G401 (cell line): ENCODE measurements at places on chromosomes 4 and X. TPM values are rescaled to one million over a fixed set of nuclear protein-coding genes. Genes with fewer than 3 reads are reported as not detected.

DNA sequence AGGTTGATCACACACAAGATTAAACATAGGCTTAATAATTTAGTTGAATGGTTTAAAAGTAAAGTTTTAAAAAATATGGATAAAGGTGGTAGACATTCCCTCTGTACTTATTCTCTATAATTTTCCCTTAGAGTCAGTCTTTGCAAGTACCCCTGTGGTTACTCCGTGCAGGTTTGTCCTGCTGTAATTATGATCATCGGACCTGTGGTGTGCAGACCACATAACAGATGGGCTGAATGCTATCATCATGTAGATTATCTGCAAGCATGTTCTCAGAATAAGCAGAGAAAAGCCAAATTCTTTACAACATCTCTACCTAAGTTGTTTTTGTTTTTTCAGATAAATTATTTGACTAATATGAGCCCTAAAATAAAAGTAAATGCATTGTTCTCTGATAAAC, 146.8 kb downstream of the FSTL5 start:
- DNase-seq: peak; percentile 62

DNA sequence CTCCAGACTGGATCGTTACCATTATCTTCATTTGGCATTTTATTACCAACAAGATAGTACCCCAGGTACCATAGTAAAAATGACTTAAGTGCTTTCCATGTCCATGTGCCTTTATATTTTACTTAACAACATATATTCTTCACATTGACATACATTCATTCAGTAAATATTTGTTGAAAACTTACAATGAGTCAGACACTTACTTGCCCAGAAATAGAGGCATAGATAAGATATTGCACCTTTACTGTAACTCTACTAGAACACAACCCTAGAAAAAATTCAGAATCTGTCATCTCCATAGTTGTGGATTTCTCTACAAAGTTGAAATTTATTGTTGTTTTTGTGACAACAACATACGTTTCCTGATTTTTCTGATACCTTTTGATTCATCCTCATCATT, 640.6 kb downstream of the RPA4 start:
- no peak for DNase-seq

GRCh38 chrX:123085311-123085940, 98.7 kb upstream of the GRIA3 start:
- DNase-seq: no peak

- no peak for DNase-seq
Measured at GRCh38 chr4:95232358-95233156, 316.2 kb downstream of the UNC5C start.

DNA sequence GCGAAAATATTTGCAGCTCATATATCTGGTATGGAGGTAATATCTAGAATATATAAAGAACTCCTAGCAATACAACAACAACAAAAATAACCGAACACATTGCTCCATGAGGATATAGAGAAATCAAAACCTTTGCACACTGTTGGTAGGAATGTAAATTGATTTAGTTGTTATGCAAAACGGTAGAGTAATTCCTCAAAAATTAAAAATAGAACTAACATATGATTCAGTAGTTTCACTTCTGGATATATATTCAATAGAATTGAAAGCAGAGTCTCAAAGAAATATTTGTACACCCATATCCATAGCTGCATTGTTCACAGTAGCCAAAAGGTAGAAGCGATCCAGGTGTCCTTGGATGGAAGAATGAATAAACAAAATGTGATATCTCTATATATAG, 203.0 kb upstream of the CNKSR2 start:
- DNase-seq: no peak

GRCh38 chrX:12563121-12563520, 228.1 kb upstream of the PRPS2 start:
- no peak for DNase-seq

- DNase-seq: no peak
Measured at GRCh38 chrX:108163333-108164082, 71.9 kb downstream of the ATG4A start.

DNA sequence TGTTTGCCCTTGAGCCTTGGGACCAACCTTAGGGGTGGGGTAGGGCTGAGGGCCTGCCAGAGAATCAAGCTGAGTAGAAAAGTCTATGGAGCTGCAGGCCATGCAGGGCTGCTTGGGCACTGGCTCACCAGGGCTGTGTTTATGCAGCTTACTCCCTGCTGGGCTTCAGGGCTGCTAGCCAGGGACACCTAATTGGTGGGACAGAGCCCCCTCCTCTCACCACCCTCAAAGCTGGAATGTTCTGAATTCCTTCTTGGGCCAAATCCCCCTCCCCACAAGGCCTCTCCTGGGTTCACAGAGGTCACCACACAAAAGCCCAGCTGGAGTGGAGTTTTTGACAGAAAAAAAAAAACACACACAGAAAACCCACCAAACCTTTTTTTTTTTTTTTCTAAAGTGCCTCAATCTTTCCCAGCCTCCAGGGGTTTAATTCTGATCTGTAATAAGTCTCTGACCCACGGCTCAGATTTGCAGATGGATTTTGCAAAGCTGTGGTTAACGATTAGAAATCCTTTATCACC, at the start of gene CLDN2:
Gene CLDN2 (plus strand): TSS at position 471 of the 521 bp plus-strand sequence. CDS start 7,827 bp downstream, outside the sequence.
- DNase-seq: no peak

GRCh38 chr4:87476934-87477333, 52.2 kb downstream of the SPARCL1 start:
- no peak for DNase-seq

DNA sequence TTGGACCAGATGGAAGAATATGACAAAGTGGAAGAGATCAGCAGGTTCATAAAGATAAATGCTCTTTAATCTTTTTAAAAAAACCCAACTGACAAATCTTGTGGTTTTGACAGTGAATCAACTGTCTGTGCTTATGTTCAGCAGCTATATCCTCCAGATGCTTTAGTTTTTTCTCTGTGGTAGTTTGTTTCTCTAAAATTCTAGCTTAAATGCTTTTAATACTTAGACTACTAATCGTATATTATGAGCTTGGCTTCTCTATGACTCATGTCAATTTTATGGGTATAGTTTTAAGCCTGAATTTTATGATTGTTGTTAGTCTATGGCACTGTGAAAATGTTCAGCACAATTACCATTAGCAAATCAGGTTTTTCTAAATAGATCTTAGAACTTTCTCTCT, 12.9 kb downstream of the HHIP start:
- no peak for DNase-seq

DNA sequence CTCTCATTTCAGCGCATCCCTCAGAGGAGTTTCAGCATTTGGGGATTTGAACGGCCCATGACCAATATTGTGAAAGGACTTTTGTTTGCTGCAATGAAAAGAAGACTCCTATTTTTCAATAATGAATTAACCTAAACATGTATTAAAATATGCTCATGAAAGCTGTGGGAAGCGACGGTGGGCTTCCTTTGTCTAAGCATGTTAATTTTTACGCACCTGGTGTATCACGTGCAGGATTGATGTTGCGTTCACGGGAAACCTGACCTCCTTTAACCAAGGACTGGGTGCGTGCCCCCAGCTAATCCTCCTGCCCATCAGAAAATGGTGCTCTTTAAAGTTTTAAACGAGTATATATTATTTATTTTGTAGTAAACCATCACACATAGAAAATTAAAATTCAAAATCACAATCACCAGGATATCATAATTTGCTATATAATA, 590 bp upstream of the CCDC110 start:
- peak; percentile 40 for DNase-seq

GRCh38 chr4:77193511-77194102, 36.6 kb downstream of the CCNG2 start:
- no peak for DNase-seq

DNA sequence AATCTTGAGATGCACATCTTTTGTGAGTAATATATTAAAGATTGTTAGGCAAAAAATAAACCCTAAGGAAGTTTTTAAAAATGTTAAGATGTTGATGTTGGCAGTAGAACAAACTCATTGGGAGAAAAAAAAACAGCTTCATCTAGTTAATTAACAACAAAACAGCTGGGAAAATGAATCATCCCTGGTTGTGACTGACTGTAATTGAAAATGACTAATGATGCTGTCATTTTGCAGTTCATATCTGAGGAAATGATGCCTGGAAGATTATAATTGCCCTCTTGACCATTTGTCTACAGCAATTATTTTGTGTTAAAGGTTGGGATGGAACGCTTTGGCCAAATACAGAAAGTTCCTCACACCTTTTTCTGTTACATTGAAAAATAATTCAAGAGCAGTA, 760.4 kb upstream of the FTHL17 start:
- DNase-seq: no peak

DNA sequence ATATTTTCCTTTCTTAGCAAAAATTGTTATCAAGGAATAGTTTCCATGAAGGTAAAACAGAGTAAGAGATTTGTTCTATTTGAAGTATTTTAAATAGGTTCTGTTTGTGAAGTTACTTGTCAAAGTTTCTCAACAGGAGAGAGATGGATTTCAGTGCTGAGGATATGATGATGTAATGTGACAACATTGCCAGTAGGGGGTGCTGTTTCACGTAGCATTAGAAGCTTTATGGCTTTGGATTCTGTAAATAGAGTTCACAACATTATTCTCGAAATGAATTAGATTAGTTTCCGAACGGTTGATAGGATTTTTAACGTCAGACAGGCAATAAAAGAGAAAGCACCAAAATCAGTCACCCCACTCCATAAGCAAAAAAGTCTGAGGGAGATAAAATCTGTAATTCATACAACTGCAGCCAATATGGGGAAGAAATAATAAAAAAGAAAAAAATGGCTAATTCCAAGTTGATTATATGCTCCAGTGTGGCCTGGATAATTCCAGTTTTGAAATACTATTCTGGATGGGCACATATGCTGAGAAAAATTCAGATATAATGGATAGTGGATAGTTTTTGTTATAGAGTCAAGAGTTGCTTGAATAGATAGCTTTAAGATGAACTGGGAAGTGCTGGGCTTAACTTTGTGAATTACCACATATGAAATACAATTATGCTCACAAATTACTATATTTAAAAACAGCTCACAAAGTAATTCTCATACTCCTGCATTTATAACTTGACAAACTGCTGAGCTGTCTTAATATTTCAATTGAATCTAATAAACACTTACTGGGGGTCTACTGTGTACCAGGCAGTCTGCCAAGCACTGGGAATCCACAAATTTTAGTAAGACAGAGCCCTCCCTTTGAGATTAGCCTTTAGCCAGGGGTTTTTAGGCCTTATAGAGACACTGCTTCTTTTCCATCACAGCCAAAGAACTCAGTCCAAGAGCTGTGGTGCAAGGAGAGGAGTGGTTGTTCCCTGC, 109.1 kb downstream of the GPAT3 start:
- DNase-seq: peak; percentile 71

- no peak for DNase-seq
Measured at GRCh38 chr4:152431291-152431690, 104.6 kb downstream of the FBXW7 start.

GRCh38 chrX:31228909-31229308, 157.1 kb upstream of the FTHL17 start:
- DNase-seq: no peak

DNA sequence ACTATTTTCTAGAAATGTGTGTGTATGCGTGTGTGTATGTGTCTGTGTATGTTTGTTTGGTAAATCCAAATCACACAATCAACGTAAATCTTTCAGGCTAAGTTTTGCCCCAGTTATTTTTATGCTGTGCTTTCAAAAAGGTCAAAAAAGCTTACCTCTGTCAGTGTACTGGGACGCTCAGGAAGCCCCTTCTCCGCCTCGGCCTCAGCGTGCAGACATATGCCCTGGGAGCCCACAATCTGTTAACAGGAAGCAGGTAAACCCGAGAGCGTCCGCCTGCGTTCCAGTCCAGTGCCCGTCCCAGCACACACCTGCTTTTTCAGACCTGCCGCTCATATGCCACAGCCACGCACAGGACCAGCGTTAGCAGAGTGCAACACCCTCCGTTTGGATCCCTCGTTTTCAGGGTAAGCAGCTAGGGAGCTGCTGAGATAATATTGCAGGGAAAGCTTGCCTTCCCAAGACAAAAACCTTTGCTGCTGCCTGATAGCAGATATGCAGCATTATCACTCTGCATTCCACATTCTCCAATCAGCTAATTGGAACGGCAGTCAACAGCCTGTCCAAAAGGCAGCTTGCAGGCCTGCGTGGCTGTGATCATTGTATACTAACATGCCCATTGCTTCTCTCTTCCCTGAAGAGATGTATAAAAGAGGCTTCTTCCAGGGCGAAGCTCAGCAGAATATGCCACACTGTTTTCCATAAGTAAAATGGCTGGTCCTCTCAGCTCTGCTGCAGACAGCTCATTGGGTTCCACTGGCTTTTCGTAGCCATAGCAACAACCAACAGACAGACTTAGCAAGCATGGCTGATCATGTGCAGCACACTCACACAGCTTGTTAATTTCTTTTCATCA, at the start of gene SORBS2:
Gene SORBS2 (minus strand): TSS at position 686 of the 856 bp plus-strand sequence. CDS start 121,623 bp downstream, outside the sequence.
- peak; percentile 92 for DNase-seq

The NALF2 gene
- total RNA-seq: 4.4 and 6.4 TPM in 2 replicates

The FBXL5 gene
- total RNA-seq: 38.9 and 43.1 TPM in 2 replicates

The HHIP gene
- 0.07 and 1.5 TPM in 2 replicates for total RNA-seq

The PSAPL1 gene
- not detected in 2 replicates for total RNA-seq
